Vein endothelial cell (primary cell): ENCODE measurements at places on chromosomes 7 and 10. TPM values are rescaled to one million over a fixed set of nuclear protein-coding genes. Genes with fewer than 3 reads are reported as not detected.

The NPY gene
- total RNA-seq = not detected in 2 replicates

The CHST15 gene
- 71.8 and 88.5 TPM in 2 replicates for total RNA-seq

The FAM204A gene
- total RNA-seq = 59.1 and 96.4 TPM in 2 replicates

The GPR26 gene
- total RNA-seq = not detected in 2 replicates

The ELAPOR2 gene
- total RNA-seq = 58.7 and 78.4 TPM in 2 replicates

The OPALIN gene
- total RNA-seq = not detected in 2 replicates

The FOXL3 gene
- total RNA-seq = not detected in 2 replicates

The GAD2 gene
- not detected in 2 replicates for total RNA-seq

The SLC26A3 gene
- total RNA-seq = not detected in 2 replicates

The ZNF33A gene
- 17.2 and 18.0 TPM in 2 replicates for total RNA-seq

The PPP1R17 gene
- total RNA-seq = not detected in 2 replicates

The ITIH2 gene
- total RNA-seq = not detected in 2 replicates

The LSM5 gene
- total RNA-seq = 17.6 and 27.3 TPM in 2 replicates

The HTR5A gene
- total RNA-seq = not detected in 2 replicates

The SEC31B gene
- total RNA-seq = 3.8 and 5.2 TPM in 2 replicates

The HABP2 gene
- under 0.01 TPM in 1 of 2 replicates, not detected in the other for total RNA-seq

The PON1 gene
- total RNA-seq = not detected in 2 replicates

The CTTNBP2 gene
- total RNA-seq = not detected in 2 replicates
